ENCODE measurements at places on chromosomes 2 and 18.

GRCh38 chr2:24454294-24454693 lies 36.8 kb upstream of the NCOA1 start:
- DNase-seq: peak; percentile 46

- DNase-seq: peak; percentile 7
These were observed 111.9 kb downstream of the SETBP1 start for GRCh38 chr18:44792456-44793061.

DNA sequence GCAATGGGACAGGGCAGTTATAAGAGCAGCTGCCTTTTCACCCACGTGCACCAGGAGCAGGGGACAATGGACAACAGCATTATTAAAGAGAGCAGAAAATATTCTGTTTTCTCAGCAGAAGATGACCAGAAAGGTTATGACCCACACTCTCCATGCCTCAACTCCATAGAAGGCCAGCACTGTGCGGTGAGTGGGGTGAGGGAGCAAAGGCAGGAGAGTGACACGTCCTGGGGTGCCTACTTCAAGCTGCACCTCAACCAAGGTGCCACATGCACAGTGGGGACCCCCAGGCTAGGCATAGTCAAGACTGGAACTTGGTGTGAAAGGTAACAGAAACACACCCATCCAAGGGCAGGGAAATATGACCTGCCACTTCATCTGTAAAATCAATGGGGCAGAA lies 50.4 kb downstream of the POLR1A start:
- DNase-seq: no peak

GRCh38 chr2:233312874-233313273 lies 5.3 kb downstream of the SAG start:
- DNase-seq: no peak

GRCh38 chr2:230657462-230657861 lies 55.2 kb upstream of the CAB39 start:
- no peak for DNase-seq

DNA sequence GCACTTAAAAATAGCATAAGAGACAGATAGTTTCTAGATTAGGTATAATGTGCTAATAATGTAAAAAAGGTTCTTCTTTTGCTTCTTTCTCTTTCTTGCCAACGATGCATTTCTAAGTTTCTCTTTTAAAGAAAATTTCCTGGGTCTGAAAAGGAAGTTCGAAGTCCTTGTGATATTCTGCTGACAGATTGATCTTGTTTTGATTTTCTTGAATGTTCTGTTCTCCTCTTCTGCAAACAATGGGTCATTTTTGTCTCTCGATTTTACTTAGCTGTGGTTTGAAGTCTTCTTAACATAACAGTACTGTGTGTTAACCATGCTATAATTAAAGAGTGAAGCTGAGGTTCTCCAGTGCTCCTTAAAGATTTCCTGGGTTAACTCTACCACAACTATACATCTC lies 61.1 kb upstream of the ACYP2 start:
- DNase-seq: no peak

DNA sequence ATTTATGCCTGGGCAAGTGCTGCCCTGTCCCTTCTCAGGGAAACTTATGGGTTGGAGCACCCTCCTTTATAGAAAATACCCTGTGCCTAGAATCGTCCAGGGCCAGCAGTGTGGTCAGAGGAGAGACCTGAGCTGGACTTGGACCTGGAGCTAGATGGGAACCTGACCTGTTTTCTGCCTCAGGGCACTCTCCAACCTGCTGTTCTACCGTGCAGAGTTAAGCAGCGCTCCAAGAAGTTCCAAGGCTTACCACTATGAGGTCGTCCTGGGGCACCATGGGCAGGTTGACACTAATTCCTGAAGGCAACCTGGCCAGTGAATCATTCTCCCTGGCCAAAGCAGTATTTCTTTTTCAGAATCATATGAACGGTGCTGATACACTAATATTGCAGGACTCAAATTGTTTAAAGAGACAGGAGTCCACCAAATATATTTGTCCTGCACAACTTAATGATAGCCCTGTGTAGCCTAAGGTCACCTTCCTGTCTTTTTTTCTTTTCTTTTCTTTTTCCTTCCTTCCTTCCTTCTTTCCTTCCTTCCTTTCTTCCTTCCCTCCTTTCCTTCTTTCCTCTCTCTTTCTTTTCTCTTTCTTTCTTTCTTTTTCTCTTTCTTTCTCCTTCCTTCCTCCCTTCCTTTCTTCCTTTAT lies 455.4 kb upstream of the HNMT start:
- no peak for DNase-seq

DNA sequence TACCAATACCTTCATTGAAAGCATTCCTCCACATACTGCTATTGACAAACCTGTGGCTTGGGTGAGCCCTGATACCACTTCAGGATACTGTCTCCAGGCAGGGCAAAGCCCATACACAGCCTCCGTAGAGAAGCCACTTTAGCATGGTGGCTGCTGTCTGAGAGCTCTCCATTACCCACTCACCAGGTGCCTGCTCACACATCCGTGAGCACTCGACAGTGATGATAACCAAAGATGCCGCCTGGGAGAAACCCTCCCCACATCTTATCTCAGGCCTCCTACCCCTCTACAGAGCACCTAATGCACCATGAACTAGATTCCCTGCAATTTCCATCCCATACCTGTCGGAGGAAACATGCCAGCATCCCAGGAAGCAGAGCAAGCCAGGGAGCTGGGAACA lies 57.6 kb upstream of the KLHL29 start:
- DNase-seq: no peak

- DNase-seq: peak; percentile 16
These were observed 34.8 kb downstream of the SP110 start for GRCh38 chr2:230184727-230185578.

DNA sequence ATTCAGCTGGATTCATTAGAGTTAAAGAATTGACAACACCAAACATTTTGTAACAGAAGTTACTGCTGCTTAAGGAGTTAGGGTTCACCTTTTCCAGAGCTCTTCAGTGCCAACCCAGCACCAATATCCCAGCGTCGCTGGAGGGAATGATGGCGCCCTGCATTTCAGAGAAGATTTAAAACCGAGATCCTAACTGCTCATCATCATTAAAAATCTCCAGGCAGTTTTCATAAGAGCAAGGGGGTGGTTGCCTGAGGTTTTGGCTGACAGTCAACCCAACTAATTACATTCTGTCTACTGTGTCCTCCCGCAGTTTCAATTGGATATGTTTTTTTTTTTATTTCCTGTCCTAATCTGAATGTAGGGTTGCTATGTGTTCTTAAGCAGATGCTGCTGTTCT lies 509.6 kb upstream of the TCF4 start:
- DNase-seq: no peak

GRCh38 chr18:80143881-80144280 lies 34.8 kb downstream of the ADNP2 start:
- DNase-seq: peak; percentile 34

DNA sequence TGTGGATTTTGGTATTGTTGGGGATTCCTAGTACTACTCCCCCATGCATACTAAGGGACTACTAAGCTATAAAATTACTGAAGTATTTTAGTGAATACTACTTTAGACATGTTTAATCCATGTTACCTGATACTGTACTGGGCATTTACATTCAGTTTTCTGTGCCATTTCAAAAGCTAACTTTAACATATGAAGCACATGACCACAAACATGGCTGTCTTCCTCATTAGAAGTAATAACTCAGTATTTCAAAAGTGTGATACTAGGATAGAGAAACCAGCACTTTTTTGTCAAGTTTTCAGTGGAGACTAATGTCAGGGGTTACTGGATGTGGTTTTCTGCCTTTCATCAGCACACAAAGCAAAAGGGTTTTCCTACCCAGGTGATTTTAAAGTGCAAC lies 27.9 kb downstream of the WDR33 start:
- no peak for DNase-seq

GRCh38 chr18:75529394-75529793 lies 101.9 kb upstream of the SMIM21 start:
- DNase-seq: no peak

DNA sequence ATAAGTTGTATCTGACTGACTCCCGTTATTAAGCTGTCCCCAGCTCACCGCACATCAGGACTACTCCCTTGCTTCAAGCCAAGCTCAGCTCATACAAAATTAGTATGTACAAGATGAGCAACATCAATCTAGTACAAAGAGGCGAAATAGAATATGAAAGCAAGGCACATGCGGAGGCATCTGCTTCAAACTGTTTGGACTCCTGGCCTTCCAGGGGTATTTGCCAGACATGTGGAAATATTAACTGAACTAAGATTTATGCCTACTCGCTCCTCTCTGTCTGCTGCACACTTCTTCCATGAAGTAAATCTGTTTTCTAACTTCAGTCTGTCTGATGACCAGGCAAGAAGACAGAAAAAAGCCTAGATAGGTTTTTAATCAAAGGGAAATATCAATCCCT lies 499.8 kb downstream of the PID1 start:
- no peak for DNase-seq

DNA sequence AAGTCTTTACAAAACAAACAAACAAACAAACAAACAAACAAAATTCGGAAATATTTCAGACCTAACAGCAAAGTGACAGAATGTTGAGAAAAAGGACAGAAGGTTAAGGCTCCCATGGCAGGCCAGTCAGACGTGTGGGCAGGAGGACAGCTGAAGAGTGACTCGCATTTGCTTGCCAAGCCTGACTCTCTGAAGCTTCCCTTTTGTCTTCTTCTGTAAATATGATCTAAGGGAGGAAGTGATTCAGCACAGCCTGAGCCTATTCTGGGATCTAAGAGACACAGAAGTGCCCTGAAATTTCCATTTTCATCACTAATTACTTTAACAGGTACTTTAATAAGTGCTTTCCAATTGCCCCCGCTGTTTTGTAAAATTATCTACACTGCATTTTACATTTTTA lies 134.0 kb upstream of the LYPD1 start:
- peak; percentile 70 for DNase-seq

DNA sequence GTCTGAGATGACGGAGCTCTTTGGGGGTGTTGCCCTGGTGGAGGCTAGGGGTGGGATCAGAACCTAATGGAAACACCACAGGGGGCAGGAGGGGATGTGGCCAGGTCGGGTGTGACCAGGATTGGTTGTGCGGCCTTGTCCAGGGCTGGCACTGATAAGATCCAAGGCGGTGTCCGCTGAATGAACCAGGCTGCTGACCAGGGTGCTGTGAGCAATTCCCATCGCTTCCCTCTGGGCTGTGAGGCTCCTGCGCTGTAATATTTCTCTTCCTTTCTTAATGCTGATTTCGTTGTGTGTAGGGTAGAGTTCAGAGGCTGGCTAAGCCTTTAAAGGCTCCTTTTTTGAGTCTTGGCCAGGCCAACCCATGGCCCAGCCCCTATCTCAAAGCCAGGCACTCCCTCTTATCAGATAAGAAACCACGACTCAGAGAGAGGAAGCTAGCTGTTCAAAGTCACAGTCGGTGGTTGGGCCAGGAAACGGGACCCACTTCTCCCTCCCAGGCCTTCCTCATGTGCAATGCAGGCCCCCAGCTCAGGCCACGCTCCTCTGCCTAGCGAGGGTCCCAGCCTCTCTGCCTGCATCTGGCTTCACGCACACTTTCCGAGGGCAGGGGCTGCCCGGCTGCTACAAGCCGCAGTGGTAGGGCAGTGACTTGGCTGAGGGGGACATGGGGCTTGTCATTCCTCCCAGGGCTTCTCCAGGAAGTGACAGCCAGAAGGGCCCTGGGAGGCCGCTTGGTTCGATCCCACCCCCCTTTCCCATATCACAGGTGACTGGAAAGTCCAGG lies 26.0 kb upstream of the FOSL2 start:
- DNase-seq: peak; percentile 39

- DNase-seq: no peak
These were observed 96.0 kb upstream of the ST3GAL5 start for GRCh38 chr2:85984788-85985187.

- DNase-seq: no peak
These were observed 59.1 kb downstream of the MBP start for GRCh38 chr18:77073336-77074093.

- no peak for DNase-seq
These were observed 16.7 kb downstream of the IL1F10 start for GRCh38 chr2:113084249-113085000.

DNA sequence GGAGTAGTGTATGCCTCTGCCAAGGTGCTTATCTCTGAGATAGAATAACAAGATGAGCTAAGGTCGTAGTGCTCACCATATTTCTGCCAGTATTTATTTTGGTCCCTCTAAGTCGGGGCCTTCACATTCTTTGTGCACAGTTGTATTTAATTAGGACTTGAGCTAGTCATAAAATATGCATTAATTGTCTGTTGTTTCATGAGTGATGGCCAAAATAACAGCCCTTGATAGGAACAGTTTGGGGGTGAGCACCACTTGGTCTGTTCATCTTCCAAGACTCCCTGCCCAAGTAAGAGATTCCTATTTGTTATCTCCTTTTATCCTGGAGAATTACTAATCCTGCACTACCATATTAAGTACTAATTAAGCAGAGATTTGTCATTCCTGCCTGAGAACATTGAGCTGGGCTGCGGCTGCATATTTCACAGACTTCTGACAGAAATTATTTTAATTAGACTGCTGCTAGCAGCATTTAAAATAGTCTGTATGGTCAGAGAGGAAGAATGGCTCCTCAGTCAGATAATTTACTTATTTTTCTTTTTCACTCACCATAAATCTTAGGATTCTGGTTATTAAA lies 435.1 kb downstream of the MTX2 start:
- DNase-seq: no peak

DNA sequence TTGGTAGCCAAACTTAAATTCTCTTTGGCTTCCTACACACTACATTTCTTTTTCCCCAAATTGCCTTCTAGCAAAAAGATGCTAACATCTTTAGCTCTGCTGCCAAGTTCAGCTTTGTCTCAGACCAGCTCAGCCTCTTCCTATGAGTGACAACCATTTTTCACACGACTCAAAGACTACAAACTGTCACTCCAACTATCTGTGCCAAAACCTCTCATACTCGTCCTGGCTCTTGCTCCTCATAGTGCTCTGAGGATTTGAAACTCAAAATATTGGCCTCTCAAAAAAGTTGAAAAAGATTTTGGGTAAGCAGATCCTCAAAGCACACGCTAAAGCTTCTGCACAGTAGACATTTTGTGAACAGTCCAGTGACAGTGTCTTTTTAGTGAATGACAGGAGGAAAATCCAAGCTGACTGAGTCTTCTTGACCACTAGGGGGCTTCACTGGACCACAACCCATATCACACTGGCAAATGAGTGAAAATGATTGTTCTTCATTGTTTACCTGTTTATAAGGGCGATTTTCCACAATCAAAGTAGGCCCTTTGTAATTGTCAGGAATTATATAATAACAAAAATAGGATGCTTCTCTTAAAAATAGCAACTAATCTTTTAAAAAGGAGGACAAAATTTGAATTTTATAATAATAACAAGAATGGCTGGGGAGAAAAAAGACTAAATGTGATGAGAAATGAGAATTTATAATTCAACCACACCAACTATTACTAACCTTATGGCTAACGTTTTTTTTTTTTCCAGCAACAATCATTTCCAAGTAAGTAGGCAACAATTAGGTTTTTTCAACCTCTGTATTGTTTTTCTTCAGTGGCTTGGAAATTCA lies 85.5 kb upstream of the PGAP1 start:
- peak; percentile 50 for DNase-seq

GRCh38 chr2:109382226-109382895 lies 231.4 kb downstream of the SEPTIN10 start:
- no peak for DNase-seq

DNA sequence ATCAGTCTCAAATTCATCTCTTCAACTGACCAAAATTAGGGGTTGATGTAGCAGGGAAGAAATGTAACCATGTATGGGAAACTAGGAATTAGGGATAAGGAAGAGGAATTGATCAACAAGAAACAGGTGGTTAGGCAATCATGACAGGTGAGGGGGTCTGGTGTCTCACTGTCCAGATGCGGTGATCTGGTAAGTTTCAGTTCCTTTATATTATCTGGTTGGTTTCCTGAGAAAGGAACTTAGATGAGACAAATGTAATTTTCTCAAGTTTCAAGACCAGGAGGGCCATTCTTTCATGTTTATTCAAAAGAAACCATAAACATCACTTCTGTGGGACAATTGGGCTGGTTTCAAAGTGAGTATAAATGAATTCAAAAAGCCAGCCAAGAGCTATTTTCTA lies 306.2 kb upstream of the KCNJ3 start:
- DNase-seq: no peak
